Right renal cortex interstitium (tissue), 3 donors: ENCODE measurements at places on chromosomes 2 and 18. TPM values are rescaled to one million over a fixed set of nuclear protein-coding genes. Genes with fewer than 3 reads are reported as not detected.

- no peak for DNase-seq
Measured at GRCh38 chr2:176317623-176318065, 48.4 kb downstream of the MTX2 start.

- DNase-seq, result no peak
Measured at GRCh38 chr18:79583984-79584401, 95.6 kb upstream of the CTDP1 start.

DNA sequence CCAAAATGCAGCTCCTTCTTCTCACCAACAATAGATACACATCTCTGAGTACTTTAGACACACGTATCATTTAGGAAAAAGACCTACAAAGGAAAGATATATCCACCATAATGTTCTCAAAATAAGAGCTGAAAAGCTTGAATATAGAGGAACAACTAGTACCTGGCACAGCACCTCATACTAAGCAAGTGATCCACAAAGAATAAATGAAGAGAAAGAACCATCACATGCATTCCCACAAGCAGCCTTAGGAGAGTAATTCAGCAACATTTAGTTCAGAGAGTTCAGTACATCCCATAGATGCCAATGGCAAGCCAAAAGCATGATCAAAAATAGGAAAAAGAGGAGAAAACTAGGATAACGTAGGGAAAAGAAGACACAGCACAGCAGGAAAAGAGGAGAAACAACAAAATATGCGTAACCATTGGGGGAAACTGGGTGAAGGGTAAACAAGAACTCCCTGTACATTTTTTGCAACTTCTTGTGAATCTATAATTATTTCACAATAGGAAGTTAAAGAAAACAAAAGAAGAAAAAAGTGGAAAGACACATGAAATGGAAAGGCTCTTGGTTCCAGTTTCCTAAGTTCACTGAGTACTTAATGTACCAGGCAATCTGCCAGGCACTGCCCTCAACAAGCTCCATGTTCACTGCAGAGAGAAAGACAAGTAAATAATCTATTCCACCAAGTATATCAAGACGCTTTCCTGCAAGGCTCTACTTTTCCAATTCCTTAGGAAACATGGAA is 22.3 kb downstream of the CLASP1 start:
- no peak for DNase-seq

DNA sequence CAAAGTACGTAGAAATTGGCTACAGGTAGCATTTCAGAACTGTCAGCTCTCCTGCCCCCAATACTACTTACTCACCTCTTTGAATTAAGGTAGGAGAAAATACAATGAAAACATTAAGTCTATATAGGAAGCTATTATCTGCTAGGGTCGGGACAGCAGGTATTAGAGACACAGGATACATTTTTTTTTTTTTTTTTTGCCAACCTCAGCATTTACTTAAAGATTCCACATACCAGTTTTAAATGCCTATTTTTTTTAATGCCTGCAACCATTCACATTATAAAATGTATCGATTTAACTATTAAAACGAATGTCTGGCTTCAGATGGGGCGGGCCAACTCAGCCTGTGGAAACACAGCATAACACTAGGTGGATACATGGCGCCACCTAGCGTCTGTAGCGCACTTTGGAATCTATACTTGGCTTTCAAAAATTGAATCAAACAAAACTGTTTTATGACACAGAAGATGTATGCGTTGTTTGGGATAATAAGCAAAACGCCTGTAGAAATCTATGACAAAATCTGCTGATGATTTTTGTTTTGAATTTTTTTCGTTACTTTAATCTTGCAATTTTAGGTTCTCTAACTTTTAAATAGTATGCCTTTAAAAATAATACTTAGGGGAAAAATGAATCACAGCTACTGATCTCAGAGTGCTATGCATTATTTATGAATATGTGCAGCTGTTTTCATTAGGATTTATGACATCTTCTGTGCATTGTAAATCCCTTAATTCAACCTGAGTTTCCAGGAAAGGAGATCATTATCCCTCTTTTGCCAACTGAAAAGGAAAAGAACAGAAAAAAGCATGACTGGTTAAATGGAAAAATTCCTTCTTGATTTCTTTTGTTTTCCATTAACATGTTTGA is 261.0 kb downstream of the NYAP2 start:
- DNase-seq, result peak; percentile 42

- no peak for DNase-seq
Measured at GRCh38 chr2:220320326-220320725, 692.9 kb downstream of the SLC4A3 start.

- peak; percentile 12 for DNase-seq
Measured at GRCh38 chr18:43789234-43790000, 512.1 kb upstream of the SYT4 start.

DNA sequence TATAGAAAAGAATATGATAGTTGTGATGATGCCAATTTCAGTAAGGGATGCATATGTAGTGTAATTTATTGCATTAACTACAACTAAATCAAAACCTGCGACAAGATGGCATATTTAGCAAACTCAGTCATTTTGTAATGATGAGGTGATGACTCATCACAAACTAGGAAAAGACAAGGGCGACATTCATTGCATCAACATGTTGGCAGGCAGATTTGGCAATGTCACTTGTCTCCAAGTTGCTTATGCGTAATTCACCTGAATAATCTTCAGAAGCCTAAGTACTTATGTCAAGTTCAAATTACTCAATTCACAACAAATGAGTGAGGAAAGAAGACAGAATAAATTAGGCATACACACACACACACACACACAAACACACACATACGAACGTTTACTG is 273.2 kb upstream of the RGPD4 start:
- DNase-seq, result no peak

Gene TAF4B
- polyA plus RNA-seq, result 5.5 TPM

Gene PASK
- 14.7 TPM for polyA plus RNA-seq

Gene ADAM23
- 5.4 TPM for polyA plus RNA-seq

Gene GPR75
- 1.9 TPM for polyA plus RNA-seq

Gene MROH2A
- polyA plus RNA-seq, result 0.22 TPM
